ENCODE measurements at places on chromosomes 16 and 17.

DNA sequence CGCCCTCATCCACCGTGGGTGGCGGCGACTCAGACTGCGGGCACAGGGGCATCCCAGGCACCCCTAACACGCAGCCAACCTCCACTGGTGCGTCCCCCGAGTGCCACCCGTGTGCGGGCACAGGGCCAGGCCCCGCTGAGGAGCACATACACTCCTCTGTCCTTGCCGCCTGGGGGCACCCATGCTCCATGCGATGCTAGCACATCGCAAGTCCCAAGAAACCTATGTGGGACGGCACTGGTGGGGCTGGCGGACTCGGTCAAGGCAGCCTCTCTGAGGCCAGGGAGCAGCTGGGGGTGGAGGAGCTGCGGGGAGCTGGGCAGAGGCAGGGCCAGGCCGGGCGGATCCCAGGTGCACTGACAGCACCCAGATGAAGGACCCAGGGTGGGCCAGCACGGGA is 4.0 kb downstream of the ZNF598 start:
- no peak for DNase-seq

DNA sequence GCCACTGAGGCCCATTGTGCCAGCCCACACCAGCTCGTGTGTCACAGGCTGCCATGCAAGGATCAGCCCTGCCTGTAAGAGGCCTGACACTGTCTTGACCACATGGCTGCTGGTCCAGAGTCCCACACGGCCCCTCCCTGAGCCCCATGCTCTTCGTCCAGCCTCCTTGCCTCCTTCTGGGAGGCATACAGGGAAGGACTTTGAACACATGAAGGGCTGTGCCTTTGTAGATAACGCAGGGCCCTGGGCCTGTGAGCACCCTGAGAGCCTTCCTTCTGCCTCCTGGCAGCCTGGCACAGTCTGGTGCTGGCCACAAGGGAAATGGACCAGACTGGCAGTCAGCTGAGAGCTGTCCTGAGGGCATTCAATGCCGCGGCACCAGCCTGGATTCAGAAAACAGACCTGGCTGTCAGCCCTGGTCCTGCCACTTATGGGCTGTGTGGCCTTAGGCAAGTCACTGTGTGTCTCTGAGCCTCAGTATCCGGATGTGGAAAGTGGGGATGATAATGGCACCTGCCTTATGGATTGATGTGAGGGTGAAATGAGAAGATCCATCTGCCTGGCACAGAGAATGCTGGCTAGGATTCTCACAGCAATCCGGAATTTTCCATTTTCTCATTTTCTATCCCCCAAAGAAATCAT is 19.2 kb upstream of the SPNS2 start:
- DNase-seq, result no peak

GRCh38 chr17:27766438-27766837 is 33.9 kb downstream of the NOS2 start:
- DNase-seq, result no peak

DNA sequence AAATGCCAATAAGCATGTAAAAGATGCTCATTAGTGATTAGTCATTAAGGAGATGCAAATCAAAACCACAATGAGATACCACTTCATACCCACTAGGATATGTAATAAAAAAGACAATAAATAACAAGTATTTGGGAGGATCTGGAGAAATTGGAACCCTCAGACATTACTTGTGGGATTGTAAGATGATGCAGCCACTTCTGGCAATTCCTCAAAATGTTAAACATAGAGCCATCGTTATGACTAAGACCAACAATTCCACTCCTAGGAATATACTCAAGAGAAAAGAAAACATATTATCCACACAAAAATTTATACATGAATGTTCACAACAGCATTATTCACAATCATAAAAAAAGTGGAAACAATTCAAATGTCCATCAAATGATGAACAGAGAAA is 336.2 kb upstream of the PMFBP1 start:
- no peak for DNase-seq

GRCh38 chr17:21345236-21345635 is 30.9 kb upstream of the KCNJ12 start:
- no peak for DNase-seq

DNA sequence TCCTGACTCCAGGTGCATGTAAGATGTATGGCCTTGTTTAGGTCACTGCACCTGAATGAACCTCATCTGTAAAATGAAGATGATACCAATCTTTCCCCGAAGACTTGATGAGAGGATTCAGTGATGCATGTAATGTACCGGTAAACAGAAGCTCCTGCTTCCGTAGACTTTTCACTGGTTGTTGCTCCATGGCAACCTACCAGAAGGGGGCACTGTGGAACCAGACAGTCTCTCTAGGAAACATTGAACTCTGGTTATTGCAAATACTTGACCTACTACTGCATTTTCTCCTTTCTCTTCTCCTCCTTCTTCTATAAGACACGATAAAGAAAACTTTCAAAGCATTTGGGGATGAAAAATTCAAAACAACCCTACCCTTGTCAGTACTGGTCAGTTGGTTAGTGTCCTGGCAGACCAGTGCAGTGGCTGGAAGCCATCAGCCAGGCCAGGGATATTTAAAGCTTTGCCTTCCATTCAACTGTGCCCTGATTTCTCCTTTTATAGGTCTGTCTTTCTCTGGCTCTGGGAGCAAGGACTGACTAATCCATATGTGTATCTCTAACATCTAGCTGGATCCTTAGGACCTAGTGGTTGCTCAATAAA is 667.4 kb upstream of the SALL1 start:
- no peak for DNase-seq

DNA sequence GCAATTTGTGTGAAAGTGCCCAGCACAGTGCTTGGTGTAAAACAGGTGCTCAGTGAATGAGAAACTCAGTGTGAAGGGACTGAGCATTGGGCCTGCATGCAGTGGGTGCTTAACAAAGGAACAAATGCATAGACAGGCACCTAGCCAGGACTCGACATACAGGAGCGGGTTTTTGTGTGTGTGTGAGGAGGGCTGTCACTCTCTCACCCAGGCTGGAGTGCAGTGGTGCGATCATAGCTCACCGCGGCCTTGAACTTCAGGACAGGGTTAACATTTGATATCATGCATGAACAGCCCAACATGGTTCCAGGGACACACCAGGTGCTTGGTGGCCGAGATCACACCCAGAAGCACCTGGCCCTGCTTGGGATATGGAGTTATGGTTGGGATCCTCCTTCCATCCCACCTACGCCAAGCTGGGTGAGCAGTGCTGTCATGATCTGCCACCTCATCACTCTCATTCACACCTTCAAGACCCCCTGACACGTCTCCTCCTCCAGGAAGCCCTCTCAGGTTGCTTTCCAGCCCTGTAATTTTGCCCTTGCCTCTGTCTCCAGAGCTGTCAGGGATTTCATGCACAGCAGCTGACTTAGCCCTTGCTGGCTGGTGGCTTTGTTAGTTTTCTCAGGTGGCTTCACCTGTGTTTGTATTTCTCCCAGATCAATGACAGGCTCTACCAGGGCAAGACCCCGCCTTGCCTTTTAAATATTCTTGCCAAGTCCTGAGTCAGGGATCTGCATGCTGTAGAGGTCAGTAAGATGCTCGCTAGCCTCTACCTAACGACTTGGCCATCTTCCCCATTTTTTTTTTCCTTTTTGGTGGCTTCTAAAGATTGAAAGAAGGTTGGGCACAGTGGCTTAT is 66.4 kb downstream of the OR1D5 start:
- no peak for DNase-seq

GRCh38 chr16:89572073-89572484 is 3.5 kb upstream of the CPNE7 start:
- DNase-seq, result no peak

- DNase-seq, result no peak
Measured at GRCh38 chr16:3356118-3356517, 429 bp downstream of the OR2C1 start.

DNA sequence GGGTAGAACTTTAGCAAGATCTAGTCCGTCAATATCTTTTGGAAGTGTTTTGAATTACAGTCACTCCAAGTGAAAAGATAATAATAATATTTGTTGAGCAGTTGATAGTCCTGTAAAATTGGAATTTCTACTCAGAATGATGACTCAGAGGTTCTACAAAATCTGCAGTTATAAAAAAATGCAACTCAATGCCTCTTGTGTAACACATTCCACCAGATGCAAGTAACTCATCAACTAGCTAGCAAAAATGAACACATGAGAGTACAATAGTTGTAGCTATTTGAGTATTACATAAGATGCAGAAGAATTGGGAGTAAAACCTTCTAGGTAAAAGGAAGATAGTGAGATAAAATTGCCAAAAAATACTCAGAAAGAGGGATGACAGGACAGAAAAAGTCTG is 177.2 kb downstream of the CDH8 start:
- no peak for DNase-seq

- no peak for DNase-seq
Measured at GRCh38 chr16:71610447-71610846, 15.5 kb upstream of the MARVELD3 start.

DNA sequence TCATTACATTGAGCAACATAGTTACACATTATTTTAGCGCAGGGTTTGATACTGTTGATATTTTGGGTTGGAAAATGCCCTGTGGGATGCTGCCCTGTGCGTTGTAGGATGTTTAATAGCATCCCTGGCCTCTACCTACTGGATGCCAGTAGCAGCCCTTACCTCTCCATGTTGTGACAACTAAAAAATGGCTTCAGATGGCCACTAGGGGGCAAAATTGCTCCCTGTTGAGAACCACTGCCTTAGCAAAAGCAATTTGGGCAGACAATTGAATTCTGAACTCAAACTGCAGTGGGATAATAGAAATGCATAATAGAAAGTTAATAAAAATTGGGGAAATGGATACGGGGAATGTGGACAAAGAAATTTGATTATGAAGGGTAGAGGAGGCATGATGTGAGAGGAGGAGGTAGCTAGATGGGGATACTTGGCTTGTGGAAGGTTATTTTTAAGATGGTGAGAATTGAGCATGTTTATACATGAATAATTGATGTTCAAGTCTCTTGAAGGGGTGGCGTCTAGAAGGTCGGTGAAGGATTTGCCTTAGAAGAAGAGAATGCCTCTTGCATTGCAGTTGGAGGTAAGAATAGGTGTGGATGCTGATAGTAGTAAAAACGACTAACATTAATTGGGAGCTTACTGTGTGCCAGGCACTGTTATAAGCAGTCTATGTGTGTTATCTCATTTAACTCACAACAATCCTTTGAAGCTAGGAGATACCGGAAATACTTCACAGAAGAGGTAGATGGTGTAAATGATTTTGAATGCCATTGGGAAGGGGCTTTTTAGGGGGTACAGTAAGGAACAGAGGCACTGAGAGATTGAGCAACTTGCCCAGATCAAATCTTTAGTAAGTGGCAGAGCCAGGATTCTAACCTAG is 19.0 kb downstream of the HEATR9 start:
- DNase-seq, result peak; percentile 64

GRCh38 chr17:27269201-27269600 is 24.7 kb upstream of the WSB1 start:
- DNase-seq, result no peak

DNA sequence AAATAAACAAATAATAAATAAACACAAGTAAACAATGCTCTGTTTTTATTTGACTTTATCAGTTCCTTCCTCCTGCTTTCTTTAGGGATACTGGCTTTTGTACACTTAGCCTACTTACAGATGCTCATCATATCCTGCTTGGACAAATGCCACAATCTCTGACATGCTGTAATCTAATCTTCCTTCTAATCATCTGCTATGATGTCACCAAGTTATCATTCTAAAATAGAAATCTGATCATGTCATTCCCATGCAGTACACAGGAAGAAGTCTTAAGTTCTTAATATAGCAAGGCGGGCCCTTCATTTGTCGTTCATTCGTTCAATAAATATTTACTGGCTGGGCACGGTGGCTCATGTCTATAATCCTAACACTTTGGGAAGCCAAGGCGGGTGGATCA is 9.1 kb upstream of the UBB start:
- no peak for DNase-seq

- no peak for DNase-seq
Measured at GRCh38 chr17:44758414-44759085, at the start of gene ADAM11. Gene ADAM11, plus strand, starts transcription at chr17:44758988. Its CDS starts 212 bp downstream, at chr17:44759200.

GRCh38 chr16:66562409-66562808 is 3.8 kb upstream of the CMTM1 start:
- DNase-seq, result no peak

DNA sequence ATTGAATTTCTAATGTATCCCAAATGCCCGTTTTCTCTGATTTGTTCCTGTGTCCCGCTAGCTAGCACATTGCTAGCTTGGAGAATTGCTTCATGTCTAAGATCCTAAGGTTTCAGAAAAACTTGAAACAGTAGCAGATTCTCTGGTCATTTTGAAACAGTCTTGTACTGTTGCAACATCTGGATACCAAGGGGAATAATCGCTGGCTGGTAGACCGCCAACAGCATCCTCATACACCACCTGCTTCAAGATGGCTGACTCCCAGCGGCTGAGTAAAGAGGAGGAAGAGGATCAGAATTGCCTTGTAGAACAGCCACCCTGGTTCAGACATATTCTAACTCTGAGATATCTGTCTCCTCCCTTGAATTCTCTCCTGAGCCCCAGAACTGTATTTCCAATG is 226.7 kb upstream of the ELAC2 start:
- DNase-seq, result no peak

DNA sequence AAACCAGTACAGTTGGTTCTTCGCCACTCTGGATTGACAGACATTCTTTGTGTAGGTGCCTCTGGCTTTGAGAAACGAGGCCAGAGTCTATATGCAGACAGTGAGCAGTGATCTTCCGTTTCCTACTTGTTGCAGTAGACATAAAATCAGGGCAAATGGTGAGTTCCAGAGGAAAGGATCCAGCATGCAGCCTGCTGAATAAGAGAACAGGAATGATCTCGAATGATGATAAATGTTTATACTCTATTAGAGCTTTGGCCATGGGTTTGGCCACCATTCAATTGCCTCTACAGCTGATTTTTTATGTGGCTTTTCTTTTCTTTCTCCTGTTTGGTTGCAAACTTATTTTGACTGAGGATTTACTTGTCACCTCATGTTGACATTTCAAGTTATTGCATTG is 286.7 kb downstream of the IRX3 start:
- no peak for DNase-seq

GRCh38 chr16:12584488-12585233 is 219.0 kb downstream of the CPPED1 start:
- no peak for DNase-seq

DNA sequence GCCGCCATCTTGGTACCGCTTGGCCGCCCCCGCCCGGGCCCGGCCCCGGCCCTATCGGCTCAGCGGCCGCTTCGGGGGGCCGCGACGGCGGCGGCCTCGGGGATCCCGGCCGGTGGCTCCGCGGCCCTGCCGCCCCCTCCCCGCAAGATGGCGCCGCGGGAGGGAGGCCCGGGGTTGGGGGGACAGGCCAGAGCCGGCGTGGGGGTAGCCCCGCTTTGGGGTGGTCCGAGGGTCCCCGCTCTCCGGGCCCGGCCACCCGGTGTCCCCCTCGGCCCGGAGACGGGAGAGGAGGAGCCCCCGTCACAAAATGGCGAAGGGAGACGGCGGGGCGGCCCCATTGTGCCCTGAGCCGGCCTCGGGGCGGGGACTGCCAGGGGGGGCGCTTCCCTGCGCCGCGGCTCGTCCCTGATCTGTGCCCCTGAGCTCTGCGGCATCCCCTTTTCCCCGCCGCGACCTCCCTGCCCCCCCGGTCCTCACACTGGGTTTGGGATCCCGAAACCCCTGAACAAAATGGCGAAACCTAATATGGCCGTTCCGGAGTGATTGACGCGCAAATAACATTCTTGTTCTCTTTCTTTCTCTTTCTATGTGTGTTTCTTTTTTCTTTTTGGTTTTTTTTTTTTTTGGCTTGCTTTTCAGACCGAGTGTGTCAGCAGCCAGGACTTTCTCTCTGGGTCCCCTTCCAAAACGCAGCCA is 986 bp downstream of the HAPSTR1 start:
- peak; percentile 41 for DNase-seq

GRCh38 chr17:79531191-79532095 is 79.4 kb downstream of the RBFOX3 start:
- DNase-seq, result no peak
